ENCODE measurements at places on chromosomes 7 and 10.

- no peak for DNase-seq
Measured at GRCh38 chr10:129411772-129412171, 55.3 kb upstream of the MGMT start.

GRCh38 chr7:159007996-159008389 is 136.7 kb downstream of the VIPR2 start:
- DNase-seq, result no peak

DNA sequence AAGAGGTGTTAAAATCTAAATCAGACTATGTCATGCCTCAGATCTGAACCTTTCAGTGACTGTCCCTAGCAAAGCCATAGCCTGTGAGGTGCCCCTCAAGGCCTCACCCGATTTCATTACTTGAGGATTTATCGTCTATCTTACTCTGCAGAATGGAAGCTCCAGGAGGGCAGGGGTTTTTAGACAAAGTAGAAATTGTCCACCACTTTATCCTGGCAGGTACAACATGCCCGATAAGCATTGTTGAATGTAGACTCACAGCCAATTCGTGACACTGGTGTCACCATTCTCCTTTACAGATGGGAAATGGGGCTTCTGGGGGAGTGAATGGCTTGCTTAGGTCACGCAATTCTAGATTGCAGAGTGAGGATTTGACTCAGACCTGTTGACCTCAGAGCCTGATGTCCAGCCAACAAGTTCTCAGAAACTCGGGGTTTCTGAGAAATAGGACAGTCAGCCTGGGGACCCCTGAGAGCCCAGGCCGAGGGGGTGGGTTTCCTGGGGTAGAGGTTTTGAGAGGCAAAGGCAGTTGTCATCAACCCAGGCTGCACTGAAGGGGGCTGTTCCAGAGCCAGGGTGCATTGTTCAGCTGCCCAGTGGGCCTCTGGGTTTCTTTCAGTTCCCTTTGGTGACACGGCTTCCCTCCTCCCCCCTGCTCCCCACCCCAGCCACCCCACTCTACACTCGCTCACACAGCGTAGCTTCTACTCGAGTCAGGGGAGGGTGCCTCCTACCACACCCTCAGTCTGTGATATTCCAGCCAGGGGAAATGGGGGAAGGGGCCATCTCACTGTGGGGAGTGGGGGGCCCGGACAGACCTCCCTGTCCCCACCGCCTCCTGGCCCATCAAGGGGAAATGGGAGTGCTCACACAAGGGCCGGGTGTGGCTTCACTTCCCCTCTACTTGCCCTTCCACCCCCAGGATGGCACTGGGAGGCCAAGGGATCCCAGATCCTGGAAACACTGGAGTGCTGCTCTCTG is 3.1 kb upstream of the IRF5 start:
- DNase-seq, result peak; percentile 76

DNA sequence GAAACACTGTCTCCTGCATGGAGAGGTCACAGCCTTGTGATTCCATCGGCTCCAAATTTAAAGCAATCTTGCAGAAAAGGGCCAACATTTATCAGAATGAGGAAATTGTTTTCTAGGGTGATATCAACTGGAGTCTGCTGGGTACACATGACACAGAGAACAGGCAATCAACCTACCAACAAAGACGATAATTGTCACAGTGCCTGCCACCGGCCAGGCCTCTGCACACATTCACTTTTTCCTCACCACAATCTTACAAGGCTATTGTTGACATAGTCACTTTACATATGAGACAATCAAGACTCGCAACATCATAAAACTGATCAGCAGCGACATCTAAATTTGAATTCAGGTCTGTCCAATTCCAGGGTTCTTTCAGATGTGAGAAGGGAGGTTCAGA is 189.4 kb downstream of the KCNMA1 start:
- no peak for DNase-seq

DNA sequence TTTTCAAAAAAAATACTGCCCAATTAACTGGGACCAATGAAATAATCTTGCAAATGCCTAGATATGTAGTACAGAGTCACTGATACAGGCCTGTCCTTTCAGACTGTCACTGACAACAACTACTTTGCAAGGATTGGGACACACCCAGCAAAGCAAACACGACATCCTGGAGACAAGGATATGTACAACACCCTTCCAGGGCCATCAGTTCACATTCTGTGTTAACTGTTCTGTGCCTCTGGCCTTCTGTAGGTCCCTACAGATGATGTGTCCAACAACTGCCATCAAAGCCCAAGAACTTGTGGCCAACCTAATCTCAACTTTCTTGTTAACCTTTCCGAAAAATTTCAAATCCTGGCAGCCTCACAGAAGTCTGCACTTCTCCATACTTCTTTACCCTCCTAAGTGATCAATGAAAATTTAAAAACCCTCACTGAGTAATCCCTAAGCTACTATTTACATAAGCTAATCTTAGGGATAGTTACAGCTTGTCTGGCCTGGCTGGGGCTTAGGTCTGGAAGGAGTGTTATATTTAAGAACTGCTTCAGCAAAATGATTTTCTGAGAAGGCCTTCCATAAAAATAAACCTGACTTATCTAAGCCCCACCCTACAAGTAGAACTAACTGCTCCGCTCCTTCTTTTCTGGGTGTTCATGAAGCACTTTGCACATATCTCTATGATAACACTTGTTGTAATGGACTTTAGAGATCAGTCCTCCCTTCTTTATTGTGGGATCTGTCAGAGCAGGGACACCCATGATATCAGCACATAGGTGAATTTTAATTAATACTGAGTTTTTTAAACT is 21.0 kb downstream of the COBL start:
- no peak for DNase-seq

GRCh38 chr7:41027428-41028115 is 675.3 kb downstream of the INHBA start:
- no peak for DNase-seq

DNA sequence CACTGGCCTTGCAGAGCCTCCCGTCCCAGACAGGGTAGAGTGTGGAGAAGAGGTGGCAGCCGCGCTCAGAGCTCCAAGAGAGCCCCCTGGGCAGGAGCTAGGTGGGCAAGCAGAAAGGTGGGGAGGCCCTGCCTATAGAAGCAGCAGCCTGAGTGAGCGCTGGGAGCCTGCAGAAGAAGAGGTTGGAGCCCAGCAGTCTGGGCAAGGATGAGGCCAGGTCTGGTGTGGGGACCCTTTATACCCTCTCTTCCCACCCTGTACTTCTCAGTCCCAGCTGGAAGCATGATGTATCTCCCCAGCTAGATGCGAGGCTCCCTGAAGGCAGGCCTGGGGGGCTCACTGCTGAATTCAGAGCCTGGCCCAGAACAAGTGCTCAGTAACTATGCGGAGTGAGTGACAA is 44.5 kb upstream of the ZMIZ1 start:
- no peak for DNase-seq

- DNase-seq, result no peak
Measured at GRCh38 chr7:141014125-141014523, 628 bp downstream of the MRPS33 start.

- DNase-seq, result no peak
Measured at GRCh38 chr10:24255115-24255880, 46.4 kb downstream of the KIAA1217 start.

- DNase-seq, result peak; percentile 64
Measured at GRCh38 chr7:129166745-129167144, 21.7 kb upstream of the SMO start.

DNA sequence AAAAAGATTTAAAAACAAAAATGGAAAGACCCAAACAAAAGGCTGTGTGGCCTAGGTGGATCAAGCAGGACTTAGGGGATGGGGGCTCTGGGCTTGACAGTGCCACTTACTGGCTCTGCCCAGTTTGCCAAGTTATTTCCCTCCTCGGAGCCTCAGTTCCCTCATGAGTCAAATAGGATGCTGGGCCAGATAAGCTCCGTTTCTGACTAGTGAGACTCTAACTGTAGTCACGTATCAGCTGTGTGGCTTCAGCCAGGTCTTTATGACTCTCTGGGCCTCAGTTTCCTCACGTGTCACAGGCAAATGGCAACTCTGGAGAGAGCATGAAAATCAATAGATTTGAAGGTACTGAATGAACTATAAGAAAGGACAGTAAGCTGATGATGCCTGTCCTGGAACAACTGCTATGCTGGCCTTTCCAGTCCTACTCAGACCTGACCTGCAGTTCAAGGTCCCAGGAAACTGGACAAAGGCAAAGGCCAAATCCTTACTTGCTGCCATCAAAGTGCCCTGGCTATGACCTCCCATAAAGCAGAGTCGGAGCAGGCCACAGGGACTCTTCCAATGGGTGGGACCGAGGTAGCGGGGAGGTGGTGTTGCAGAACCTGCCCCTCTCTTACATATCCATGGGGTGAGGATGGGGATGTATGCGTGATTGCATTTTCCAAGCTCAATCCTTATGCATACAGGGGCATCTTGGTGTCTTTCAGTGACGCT is 27.0 kb downstream of the FAM53B start:
- no peak for DNase-seq

GRCh38 chr7:87797798-87798403 is 78.3 kb downstream of the SLC25A40 start:
- peak; percentile 19 for DNase-seq

DNA sequence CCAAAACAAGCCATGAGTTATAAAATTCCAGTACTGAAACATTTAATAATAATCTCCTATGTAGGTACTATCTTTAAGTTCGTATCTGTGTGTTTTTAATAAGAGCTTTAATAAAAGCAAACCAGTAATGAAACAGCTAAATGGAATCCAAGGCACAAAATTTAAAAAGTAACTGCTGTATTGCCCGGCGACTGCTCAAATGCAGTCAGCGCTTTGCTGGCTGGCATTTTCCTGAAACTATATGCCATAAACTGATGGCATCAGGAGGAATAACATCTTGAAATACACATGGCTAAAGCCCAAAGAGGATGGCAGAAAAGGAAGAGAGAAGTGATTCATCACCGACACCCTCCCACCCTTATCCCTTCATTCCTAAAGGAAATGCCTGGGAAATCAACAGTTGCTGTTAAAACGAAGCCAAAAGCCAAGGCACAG is 133.1 kb downstream of the CUBN start:
- no peak for DNase-seq

GRCh38 chr10:113929522-113929921 is 75.1 kb downstream of the NHLRC2 start:
- no peak for DNase-seq

- DNase-seq, result no peak
Measured at GRCh38 chr10:62308101-62308500, 39.5 kb upstream of the RTKN2 start.

DNA sequence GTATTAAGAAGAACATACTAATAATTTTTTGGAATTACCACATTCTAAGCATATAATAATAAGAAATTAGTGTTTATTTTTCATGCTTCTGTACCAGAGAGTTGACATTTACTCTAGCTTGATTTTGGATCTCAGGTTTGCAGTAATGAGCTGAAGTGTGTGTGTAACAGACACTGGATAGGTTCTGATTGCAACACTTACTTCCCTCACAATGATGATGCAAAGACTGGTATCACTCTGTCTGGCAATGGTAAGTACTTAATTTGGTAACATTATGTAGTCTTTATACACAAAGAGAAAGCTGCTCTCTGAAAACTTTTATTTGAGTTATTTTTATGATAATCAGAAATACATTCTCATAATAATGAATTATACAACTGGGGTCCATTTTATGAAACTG is 54.1 kb downstream of the SRI start:
- no peak for DNase-seq
